ENCODE measurements at places on chromosomes 11 and 22.

DNA sequence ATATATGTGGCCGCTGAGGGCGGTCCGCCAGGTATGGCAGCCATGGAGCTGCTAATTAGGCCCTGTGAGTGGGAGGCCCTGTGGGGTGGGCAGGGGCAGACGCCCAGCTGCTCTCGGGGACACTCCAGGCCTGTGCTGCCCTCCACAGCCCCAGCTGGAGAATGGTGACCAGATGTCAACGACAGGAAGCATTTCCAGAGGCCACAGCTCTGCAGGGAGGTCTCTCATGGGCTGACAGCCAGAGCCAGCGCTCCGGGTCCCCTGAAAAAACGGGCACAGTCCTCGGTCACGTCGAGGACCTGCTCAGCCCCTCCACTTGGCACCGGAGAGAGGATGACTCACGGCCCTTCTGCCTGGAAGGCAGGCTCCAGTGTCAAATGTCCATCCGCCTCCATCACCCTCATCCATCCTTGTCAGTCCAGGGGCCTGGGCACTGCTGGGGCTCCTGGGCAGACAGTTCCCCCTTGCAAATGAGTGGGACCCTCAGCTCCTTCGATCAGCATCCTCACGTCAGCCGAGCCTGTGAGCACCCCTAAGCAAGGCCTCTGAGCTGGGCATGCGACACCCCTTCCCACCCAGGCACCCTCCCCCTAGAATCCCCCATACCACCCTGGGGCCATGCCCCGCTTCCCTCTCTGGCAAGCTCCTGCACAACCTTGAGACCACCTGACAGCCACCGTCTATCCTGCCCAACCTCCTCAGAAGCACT is 1.9 kb downstream of the BID start:
- no peak for DNase-seq

DNA sequence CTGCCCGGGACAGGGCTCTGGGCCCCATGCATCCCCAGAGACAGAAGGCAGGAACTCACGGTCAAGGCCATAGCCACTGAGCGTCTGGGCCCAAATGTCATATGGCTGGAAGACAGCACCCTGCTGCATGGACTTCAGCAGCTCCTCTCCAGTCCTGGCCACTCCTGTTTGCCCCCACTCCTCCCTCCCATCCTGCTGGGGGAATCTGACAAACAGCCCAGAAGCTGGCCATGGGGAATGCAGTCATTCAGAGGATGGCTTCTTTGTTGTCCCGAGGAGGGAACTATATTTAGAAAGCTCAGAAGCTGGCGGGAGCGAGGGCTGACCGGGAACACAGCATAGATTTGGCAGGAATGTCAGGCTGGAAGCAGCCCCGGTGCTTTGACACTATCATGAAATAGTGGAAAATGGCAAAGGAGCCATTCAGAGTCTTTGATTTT is 35.0 kb downstream of the DKK3 start:
- DNase-seq = no peak

DNA sequence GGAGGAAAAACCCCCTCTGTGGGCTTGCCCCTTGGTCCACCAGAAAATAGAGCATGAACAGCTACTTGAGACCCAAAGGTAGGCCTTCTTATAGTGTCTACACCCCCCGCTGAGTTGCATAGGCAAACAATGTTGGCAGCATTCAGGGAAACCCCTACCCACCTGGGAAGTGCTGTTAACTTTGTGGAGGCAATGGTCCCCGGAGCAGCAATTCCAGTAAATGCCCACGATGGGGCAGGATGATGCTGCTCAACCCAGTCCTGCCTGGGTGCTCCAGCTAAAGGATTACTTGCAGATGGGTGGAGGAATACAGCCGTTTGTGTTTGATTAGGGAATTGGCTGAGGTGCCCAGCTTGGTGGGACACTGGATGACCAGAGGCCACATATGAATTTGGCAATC is 381.3 kb upstream of the ANO5 start:
- DNase-seq = no peak

DNA sequence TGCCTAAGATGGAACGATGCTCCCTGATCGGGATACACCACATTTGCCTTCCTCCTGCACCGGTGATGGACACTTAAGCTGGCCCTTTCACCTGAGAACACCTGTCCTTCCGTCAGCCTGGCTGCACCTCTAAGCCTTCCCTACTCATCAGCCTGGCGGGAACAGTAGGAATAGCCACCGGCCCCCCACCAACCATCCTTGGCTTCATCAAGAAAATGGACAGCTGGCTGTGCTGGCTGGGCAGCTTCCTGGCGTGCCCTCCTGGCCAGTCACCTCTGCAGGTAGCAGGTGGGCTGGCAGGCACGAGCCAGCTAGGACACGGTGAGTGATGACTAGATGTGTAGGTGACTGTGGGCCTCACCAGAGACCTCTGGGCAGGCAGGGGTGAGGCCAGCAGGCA is 142.8 kb downstream of the CTTN start:
- DNase-seq = no peak

DNA sequence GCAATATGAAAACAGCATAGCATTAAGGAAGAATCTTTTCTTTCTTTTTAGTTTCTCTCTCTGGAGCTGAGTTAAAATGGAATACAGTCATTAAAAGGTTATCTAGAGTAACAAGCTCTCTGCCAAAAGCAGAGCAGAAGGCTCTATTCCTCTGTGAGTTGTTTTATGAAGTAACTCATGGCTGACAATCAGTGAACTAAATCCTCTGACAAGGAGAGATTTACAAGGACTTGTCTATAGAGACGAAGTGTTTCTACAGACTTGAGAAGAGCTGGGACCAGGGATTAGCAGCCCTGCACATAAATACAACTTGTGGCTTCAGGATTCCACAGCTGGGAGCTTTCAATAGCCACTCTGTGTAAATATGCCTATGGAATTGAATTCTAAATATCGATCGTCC is 192.5 kb upstream of the RAG2 start:
- no peak for DNase-seq

GRCh38 chr11:21142007-21142406 is 472.6 kb downstream of the NELL1 start:
- no peak for DNase-seq

GRCh38 chr11:110286298-110287040 is 9.9 kb downstream of the RDX start:
- no peak for DNase-seq

DNA sequence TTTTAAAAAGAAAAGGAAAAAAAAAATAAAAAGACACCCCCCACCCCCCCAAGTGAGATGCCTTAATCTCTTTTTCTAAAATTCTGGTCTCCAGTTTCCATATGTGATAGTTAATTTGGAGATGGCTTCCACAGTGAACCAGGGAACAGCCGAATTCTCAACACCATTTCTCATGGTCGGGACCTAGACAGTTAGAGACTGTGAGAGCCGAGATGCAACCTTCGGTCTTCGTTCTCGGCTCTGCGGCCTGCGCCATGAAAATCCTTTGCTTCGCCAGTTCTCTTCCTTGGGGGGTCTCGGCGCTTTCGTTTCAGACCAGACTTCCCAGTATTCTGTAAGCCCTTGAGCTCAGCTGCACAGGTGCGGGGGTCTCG is 723 bp downstream of the CACNG2 start:
- no peak for DNase-seq

Data from GOT3 (cell line).